ENCODE measurements at places on chromosomes 4 and X. TPM values are rescaled to one million over a fixed set of nuclear protein-coding genes. Genes with fewer than 3 reads are reported as not detected.

Gene ZGRF1
- total RNA-seq: 10.4 TPM

Gene EDA2R
- 3.9 TPM for total RNA-seq

GRCh38 chr4:57369446-57369845, 259.3 kb upstream of the IGFBP7 start:
- no peak for DNase-seq

GRCh38 chrX:155874571-155875244, 6.4 kb upstream of the VAMP7 start:
- no peak for DNase-seq

- DNase-seq: no peak
Measured at GRCh38 chr4:184653650-184654049, 4.1 kb downstream of the PRIMPOL start.

All from H4 (cell line).